Mesendoderm (in vitro differentiated cells): ENCODE measurements at places on chromosomes 13 and 19.

DNA sequence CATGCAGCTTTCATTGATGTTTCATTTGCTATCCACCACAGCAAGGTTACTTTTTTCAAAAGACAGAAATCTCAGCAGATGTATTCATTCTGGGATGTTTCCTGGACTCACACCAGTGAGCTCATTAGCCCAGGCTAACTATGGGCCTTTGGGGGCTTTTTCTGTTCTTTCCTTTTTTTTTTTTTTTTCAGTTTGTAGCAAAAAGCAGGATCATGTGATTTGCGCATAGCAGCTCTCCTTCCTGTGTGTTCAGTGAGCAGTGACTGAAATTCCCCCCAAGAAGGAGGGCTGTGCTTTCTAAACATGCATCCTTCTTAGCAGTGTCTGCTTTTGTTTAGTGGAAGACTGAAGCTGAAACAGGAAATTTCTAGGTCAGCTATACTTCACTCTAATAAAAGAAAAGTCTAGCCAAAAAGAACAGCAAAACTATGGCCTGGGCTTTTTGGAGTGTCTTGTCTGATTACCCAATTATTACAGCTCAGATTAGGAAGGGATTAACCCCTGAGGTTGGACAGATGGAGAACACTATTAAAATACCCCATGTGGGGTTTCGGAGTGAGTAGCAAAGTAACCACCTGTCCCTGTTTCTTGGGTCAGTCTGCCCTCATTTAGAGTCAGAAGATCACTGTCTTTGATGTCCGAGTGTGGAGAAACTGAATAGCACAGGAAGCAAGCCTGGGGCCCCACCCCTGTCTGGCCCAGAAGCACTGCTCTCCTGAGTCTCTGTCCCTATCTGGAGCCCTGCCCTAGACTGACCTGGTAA is 8.9 kb upstream of the AMER2 start:
- no peak for DNase-seq

DNA sequence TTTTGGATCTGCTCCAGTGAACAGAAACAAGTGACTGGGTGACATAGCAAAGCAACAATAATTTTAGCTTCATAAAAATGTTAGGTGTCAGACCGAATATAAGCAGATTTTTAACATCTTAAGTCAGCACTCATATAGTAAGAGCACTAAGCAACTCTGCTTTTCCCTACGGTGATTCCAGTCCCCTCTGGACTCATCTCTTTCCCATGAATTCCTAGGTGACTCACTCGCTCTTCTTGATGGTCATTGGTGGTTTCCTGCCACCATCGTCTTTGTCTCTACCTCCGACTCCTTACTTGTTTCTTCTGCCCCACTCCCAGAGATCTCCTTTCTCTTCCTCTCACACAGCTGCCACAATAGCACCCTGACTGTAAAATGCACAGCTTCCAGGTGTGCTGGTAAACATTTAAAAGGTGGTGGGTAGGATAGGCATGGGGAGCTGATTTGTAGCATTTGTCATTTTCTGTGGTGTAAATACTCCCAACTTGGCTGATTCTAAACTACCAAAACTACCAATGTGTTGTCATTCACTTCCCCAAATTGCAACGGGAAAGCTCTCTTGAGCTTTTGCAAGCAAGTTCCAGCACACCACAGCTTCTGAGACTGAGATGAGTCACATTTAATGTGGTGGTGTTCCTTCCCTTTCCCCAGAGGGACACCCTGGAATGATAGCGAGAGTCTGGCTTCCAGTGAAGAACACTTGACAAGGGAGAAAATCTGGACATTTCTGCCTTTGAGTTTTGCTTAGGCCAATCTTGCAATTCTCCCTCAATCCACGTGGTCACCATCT is 42.8 kb upstream of the CLDN10 start:
- DNase-seq = peak; percentile 38

GRCh38 chr19:49559928-49560327 is 20.4 kb downstream of the NOSIP start:
- no peak for DNase-seq

GRCh38 chr19:34310494-34310981 is 54.5 kb upstream of the GPI start:
- DNase-seq = no peak

- DNase-seq = no peak
Measured at GRCh38 chr13:73952648-73953047, 181.6 kb downstream of the KLF12 start.

DNA sequence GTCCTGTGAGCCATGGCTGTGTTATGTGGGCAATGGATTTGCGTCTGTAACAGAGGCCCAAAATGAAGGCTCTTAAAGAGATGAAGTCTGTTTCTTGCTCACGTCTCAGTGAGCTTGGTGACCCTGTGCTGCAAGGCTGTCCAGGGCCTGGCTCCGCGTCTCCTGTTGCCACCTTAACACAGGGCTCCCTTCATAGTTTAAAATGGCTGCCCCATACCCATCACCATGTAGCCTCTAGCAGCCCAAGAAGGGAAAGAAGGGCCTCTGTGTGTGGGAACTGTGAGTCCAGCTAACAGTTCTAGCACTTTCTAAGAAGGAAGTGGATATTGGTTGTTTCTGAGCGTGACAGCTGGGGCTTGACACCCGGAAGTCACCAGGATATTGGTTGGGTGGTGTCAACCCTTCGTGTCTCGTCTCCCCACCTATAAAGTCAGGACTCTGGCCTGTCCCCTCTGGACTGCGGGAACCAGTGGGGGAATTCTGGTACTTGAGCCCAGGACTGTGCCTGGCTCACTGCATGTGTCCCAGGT is 20.9 kb downstream of the TMED1 start:
- DNase-seq = no peak

DNA sequence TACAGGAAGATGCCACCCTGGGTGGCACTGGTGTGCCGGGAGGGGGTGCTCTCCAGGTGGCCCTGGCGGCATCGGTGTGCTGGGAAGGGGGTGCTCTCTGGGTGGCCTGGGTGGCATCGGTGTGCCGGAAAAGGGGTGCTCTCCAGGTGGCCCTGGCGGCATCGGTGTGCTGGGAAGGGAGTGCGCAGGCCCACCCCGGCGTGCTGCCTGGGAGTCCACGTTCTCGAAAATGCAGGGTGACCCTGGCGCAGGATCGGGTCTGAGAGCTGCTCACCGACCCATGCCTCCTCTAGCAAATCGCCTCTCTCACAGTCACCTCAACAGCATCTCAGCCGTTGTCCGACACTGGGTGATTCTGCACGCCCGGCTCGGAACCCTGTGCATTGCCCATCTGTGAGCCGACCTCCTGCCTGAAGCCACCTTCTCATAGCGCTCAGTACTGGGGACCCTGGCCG is 36.4 kb downstream of the RASA3 start:
- no peak for DNase-seq

DNA sequence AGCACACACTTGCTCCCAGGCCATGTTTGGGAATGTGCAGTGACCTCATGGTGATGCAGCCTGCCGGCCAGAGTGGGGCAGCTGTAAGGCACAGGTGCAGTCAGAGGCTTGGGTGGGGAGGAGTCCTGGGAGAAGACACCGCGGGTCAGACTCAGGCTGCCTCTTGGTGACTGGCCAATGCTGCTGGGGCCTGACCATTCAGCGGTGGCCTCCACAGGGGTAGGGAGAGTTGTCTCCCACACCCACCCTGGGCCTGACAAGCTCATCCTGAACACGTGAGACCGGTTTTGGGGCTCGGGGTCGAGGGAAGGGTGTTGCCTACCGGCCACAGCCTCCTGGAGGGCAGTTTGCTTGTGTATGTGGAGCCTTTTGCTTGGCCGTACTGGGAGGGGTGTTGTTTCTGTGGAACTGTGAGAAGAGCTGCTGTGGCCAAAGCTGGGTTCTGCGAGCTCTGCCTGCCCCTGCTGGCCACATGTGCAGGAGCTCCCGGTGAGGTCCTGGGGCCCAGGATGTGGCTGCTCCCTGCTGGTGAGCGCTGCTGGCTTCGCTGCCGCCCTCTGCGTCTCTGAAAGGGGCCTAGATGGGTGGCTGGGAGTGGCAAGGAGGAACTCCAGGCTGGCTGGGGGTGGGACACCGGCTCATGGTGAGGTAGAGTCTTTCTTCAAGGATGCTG is 22.1 kb downstream of the UPF1 start:
- peak; percentile 24 for DNase-seq

- DNase-seq = no peak
Measured at GRCh38 chr19:45515081-45515624, 7.9 kb downstream of the VASP start.

GRCh38 chr13:75932636-75933035 is 296.5 kb downstream of the LMO7 start:
- no peak for DNase-seq

- DNase-seq = no peak
Measured at GRCh38 chr19:17409990-17410389, 4.6 kb upstream of the BST2 start.

- DNase-seq = peak; percentile 55
Measured at GRCh38 chr19:49749055-49749716, 13.9 kb downstream of the TSKS start.

DNA sequence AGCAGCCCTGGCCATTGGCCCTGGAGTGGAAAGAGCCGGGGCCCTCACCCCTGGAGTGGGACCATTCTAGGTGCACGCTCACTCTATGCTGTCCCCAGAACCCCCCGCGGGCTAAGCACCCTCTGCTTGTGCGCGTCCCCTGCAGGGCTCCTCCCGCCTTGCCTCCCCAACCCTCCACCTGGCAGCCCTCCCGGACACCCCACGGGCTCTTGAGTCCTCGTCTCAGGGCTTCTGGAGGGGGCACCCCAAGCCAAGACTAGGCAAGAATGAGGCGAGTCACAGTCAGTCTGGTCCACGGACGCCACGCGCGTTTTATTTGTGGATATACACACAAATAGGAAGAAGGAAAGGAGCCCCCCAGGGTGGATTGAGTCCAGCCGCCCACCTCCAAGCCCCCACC is 7.0 kb upstream of the TMEM161A start:
- DNase-seq = no peak

DNA sequence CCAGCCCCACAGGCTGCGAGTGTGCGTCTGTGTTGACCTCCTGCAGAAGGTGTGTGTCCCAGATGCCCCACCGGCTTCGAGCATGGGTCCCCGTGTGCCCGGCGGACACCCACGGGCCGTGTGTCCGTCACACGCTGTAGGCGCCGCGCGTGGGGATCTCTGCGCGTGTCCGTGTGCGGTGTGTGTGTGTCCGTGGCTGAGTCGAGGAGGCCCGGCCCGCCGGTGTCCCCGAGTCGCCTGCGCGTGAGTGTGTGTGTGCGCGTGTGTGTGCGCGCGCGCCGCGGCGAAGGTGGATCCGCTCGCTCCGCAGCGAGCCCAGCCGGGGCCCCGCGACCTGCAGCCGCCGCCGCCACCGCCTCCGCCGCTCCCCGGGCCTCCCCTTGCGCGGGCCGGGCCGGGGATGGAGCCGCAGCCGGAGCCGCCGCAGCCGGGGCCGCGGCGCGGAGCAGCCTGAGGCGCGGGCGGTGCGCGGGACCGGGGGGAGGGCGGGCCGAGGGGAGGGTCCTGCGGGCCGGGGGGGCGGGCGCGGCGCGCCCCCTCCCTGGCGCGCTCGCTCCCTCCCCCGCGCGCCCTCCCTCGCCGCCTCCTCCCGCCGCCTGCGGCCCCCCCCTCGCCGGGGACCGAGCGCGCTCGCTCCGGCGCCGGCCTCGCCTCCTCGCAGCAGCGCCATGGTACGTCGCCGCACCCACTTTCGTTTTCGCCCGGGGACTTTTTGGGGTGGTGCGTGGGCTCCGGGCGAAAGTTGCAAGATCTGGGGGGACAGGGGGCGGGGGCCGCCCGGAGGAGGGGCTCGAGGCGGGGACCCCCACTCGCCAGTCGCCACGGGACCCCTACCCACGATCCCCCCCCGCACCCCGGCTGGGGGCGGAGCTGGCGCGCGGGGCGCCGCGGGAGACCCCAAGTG is 7.1 kb upstream of the NFIC start:
- no peak for DNase-seq

DNA sequence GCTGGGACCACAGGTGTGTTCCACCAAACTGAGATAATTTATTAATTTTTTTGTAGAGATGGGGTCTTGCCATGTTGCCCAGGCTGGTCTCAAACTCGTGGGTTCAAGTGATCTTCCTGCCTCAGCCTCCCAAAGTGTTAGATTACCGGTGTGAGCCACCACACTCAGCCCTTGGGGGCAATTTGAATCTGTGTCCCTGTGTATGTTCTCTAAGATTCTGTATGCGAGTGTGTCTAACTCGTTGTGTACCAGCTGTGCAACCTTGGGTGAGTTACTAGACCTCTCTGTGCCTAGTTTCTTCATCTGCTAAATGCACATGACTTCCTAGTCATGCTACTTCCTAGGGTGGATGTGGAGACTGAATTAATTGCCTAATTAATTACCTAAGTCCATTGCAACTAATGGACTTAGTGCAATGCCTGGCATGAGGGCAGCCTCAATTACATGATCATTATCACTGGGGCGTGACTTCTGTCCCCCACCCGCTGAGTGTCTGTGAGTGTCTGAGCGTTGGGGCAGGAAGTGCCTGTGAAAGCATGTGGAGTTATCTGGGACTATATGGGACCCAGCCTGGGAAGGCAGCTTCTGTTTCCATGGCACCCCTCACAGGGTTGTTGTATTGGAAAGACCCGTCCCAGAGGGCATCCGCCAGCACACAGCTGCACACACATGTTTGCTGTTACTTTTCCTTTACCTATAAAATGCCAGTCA is 1.8 kb upstream of the NCCRP1 start:
- DNase-seq = peak; percentile 84

DNA sequence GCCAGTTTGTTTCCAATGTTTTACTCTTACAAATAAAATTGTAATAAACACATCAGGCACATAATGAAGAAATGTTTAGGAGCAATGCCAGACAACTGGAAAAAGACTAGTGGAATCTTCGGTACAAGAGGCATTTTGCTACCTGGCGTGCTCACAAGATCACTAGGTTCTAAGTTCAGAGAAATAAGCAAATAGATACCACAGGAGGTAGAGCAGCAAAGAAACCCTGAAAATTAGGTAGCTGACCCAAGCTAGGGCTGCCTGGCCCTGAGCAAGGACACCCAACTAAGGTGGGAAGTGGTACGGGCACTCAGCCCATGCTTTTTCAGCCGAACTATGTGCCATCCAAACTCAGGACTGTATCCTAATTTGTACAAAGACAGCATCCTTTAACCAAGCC is 32.2 kb upstream of the TPP2 start:
- DNase-seq = no peak

DNA sequence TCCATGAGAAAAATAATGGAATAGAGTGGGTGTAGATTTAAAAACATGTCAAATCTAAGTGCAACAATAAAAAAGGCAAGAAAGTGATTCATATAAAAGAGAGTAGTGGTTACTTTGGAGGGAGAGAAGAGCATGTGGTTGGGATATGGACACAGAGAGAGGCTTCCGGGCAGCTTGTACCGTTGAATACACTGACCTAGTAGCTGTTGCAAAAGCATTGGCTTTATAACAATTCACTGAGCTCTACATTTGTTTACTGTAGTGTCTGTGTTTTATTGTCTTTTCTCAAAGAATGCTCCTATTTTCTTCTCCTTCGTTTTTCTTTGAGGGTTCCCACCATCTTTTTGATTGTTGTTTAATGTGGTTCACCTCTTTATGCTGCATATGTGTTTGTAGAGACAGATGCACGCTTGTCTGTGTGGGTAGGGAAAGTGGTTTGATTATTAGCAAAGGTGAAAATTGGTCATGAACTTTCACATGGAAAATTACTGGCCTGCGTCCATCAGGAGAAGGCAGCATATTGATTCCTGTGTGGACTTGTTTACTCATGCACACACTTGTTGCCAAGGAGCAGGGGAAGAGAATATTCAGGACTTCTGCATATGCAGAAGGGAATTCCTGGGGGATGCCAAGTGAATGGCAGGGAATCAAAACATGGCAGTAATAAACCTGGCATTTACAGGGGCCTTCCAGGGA is 29.9 kb upstream of the IRS2 start:
- no peak for DNase-seq
